Stimulated activated CD8-positive, alpha-beta memory T cell treated with anti-CD3 and anti-CD28 coated beads, Interleukin-4, amount 100 ng/mL, for 48 hours (primary cell): ENCODE measurements at places on chromosomes 16 and 17.

DNA sequence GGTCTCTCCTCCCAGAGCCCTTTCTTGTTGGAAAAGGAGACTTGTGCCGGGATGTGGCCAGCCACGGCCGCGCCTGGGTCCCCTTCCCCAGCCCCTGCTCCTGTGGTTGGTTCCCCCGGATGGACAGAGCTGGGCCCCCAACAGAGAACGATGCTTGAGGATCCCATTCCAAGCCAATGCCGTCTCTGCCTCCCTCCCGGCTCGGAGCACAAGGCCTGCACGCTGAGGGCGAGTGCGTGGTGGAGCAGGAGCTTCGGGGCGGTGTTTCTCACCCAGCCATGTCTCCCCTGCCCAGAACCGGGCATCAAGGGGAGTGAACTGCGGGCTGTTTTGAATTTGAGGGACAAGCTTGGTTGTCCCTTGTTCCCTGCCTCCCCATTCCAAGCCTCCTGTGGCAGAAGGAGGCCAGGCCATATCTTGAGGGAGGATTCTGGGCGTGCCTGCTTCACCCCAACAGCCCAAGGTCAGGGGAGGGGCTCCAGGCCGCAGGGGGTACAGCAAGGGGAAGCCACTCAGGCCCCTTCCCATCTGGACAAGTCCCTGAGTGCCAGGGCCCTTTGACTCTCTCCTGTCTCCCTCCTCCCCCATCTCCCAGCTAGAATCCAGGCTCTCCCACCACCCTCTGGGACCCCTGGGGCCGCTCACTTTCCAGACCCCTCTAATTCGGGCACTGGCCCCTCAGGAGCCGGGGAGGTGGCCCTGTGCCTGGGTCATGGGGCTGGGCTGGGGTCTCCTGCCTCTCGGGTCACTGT is 43.6 kb downstream of the SOCS3 start:
- no peak for DNase-seq

GRCh38 chr17:80352991-80353665 is 61.8 kb upstream of the ENDOV start:
- no peak for DNase-seq

GRCh38 chr16:68512183-68512582 is 26.9 kb upstream of the ZFP90 start:
- no peak for DNase-seq

DNA sequence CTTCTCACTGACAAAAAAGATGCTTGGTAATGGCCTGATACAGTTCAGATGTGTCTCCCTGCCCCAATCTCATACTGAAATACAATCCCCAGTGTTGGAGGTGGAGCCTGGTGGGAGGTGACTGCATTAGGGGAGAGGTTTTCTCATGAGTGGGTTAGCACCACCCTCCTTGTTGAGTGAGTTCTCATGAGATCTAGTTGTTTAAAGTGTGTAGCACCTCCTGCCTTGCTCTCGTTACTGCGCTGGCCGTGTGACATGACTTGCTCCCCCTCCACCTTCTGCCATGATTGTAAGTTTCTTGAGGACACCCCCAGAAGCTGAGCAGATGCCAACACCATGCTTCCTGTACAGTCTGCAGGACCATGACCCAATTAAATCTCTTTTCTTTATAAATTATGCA is 5.0 kb downstream of the TSR1 start:
- no peak for DNase-seq

- DNase-seq, result no peak
Observed at GRCh38 chr16:85449191-85449884, 163.8 kb upstream of the GSE1 start.

DNA sequence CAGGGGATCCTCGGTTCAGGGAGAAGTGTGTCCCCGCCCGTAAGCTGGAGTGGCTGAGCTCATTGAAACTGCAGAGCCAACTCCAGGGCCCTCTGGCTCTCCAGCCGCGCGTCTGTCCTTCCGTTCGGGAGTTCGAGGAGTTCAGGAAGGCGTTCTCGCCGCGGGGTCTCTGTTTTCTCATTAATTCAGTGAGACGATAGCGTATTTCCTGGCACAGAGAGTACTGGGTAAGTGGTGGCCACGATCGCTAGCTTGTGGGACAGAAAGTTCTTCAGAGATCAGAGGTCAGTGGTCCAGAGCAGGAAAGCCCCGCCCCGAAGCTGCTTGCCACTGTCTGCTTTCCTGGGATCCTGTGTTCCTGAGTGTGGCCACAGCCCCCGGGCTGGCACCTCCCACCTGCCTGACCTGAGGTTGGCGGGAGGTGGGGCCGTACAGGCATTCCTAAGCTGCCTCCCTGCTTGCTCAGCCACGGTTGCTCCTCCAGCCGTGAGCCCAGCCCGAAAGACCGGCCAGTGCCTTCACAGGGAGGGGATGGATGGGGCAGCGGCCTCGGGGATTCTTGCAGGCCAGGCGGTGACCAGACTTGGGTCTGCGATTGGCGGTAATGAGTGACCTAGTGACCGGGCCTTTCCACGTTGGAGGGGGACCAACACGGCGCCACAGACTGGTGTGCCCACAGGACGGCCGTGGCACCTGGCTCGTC is 8.9 kb downstream of the BAIAP2 start:
- DNase-seq, result no peak

- DNase-seq, result no peak
Observed at GRCh38 chr16:81237282-81237681, 1.2 kb upstream of the BCO1 start.

GRCh38 chr16:27334838-27335237 is 21.1 kb downstream of the IL4R start:
- no peak for DNase-seq

- DNase-seq, result no peak
Observed at GRCh38 chr16:20051611-20052010, 22.1 kb downstream of the GPR139 start.

- no peak for DNase-seq
Observed at GRCh38 chr16:80554033-80554432, 13.2 kb downstream of the DYNLRB2 start.

GRCh38 chr16:27232061-27232900 is 29.0 kb downstream of the KDM8 start:
- DNase-seq, result peak; percentile 73

DNA sequence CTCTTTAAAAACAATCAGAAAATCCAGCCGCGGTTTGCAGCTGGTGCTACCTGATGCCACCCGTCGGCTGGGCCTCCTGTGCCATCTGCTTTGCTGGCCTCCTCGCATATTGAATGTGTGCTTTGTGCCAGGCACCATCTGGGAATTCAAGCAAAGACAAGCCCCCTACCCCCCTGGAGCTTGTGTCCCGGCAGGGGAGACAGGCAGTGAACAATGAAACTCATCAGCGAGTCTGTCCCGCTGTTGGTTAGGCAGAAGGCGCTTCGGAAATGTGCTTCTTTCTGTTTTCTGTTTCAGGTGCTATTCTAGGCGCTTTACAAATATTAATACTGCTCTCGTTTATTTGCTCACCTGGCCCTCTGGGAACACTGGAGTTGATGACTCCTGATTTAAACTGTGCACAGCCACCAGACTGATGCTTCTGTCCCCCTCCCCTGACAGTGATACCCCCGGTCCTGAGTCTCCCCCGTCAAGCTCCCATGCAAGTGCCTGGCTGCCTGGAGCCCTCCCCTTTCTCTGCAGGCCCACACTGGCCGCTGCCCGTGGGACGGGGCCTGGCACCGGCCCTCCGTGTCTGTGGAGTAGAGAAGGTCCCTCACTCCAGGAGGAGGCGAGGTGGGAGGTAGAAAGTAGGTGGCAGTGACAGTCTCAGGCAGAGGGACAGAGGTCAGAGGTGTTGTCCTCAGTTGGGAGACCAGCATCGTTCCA is 126.1 kb upstream of the PLCG2 start:
- DNase-seq, result no peak

GRCh38 chr17:61770752-61771533 is 92.4 kb downstream of the BRIP1 start:
- DNase-seq, result no peak

- DNase-seq, result no peak
Observed at GRCh38 chr17:50683434-50684287, 24.1 kb downstream of the ANKRD40 start.
